ENCODE measurements at places on chromosomes 1 and 21.

- DNase-seq, result no peak
Observed at GRCh38 chr1:39540504-39541031, 36.0 kb downstream of the PABPC4 start.

DNA sequence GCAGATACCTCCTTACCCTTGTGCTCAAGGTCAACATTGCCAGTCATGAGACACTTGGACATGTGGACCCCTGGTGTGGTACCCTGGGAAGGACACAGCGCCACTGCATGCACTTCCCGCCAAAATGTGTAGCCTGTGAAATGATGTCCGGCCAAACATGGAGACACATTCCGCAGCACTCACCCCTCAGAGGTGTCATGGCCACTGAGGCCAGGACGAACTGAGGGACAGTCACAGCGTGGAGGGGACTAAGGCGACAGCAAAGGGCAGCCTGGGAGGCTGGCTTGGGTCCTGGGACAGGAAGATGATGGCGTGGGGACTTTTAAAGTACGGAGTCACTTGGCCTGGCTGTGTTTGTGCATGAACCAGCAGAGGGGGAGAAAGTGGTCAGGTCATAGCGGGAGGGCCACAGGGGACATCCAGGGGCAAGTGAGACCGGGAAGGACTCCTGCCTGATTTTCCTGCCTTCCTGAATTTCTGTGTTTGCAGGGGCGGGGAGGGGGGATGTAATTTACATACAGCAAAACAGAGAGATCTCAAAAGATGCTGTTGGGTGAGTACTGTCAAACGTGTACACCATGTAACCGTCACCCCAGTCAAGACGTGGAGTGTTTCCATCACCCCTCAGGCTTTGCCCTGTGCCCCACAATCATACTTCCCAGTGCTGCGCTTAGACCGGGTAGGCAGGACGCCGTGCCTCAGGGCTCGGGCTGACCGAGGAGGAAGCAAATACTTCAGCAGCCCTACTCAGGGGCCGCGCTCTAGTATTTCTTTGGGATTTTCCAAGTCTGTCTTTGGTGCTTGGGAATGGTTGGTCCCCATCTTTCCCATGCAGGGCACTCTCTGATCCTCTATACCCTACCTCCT lies 45.2 kb downstream of the WDR4 start:
- DNase-seq, result no peak

DNA sequence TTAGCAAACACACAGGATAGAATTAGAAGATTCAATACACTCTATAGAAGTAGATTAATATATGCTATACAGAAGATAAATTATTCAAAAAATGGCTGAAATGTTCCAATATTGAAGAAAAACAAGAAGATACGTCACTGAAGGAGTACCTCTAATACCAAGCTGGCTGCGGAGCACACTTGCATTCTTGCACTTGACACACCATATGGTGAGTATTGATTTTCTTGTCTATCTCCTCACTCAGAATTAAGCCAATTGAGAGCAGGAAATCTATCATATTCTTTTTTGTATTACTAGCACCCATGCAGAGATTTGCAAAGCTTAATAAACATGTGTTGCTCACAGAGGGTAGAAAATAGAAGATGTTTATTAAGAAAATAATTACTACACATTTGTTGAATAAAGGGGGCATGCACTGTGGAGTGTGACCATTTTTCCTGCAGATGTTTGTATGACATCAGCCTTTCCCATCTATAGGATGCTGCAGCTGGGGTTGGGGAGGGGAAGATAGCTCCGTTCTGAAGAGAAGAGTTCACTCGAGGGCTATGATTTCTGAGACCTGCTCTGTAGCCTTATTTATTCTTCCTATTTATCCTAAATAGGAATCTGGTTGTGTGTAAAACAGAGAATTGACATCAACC lies 318.1 kb downstream of the HHIPL2 start:
- DNase-seq, result no peak

GRCh38 chr1:205449750-205450443 lies 5.9 kb downstream of the BLACAT1 start:
- no peak for DNase-seq

- no peak for DNase-seq
Observed at GRCh38 chr21:16742131-16742641, 770.7 kb upstream of the CXADR start.

DNA sequence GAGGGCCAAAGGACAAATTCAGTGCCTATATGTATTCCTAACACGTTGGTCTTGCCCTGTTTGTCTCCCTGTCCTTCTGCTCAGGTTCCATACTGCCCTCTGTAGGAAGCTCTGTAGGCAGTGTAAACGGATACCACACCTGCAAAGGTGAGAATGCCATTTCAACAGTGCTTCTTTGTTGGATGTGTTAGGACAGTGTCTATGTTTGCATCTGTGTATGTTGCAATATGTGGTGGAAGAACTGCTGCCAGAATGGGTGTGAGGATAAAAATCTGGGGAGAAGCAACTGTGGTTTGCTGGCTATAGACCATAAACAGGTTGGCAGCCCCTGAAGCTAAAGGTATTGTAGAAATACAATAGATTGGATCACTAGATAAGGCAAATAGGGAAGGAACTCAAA lies 113.1 kb upstream of the BMP8A start:
- peak; percentile 18 for DNase-seq

GRCh38 chr1:212566522-212567479 lies 41.8 kb upstream of the ATF3 start:
- peak; percentile 53 for DNase-seq

DNA sequence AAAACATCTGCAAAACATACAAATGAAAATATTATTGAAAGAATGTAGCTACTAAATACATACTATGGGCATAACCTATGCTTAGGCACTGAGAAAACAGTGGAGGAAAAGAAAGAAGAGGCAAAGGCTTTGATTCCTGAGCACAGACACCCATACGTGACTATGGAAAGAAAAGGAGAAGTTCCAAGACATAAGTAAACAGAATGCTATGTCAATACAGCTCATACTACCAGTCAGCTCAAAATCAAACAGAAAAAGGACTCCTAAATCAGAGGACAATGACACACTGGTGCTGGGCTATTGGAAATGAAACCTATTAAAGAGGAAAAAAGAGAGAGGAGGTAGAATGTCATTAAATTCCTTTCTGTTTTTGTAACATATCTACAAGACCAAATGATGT lies 225.4 kb downstream of the SMYD3 start:
- no peak for DNase-seq

GRCh38 chr1:75589637-75590036 lies 21.3 kb downstream of the SLC44A5 start:
- DNase-seq, result no peak

- no peak for DNase-seq
Observed at GRCh38 chr1:189706594-189706993, 771.1 kb downstream of the BRINP3 start.

DNA sequence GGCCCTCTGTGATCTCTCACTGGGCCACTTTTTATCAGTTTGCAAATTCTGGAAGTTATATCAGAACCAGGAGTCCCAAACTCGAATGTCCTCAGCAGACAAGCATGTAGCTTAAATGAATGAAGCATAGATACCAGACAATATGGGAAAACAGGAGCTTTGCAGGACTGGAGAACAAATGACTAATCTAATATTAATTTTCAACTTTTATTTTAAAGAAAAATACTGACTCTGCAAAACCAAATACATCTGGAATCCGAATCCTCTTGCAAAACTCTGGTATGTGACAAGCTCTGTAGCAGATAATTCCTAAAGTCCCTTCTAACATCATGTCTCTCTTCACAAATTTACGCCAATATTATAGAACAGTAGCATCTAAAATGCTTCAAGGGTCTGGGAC lies 427.4 kb downstream of the TTLL7 start:
- no peak for DNase-seq

DNA sequence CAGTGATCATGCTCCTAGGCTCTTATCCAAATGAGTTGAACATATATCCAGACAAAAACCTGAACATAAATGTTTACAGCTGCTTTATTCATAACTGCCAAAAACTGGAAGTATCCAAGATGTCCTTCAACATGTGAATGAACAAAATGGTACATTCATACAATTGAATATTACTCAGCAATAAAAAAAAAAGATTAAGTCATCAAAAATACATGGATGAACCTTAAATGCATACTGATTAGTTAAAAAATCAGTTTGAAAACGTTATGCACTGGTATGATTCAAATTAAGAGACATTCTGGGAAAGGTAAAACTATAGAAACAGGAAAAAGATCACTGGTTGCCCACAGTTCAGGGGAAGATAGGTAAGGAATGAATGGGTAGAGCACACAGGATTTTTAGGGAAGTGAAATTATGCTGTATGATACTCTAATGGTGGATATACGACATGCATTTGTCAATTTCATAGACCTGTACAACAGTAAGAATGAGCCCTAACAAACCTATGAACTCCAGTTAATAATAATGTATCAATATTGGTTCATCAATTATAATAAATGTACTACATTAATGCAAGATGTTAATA lies 3.1 kb downstream of the LRRC40 start:
- no peak for DNase-seq

GRCh38 chr1:38088366-38088765 lies 41.8 kb upstream of the POU3F1 start:
- DNase-seq, result no peak

GRCh38 chr1:238826891-238827290 lies 559.5 kb upstream of the CHRM3 start:
- no peak for DNase-seq

Data from Jurkat, Clone E6-1 (cell line).